ENCODE measurements at places on chromosomes 7 and 10.
A peak's percentile ranks its signal among the peaks of the same experiment; 100 is the strongest.

DNA sequence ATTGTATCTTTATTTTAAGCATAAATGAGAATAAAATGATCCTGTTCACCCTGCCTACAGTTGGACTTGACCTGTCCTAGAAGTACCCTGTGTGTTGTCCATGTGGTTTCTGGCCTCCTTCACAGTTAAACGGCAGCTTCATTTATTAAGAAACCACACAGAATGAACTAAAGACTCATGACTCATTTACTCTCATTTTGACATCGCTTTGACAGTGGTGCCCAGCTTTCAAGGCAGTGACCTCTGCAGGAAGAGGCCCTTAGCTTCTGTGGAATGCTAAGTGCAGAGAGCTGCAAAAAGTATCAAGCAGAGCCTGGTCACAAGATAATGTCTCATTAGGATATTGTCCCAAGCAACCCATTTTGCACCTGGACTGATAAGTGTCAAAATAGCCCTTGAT lies 93.4 kb downstream of the AVL9 start:
- DNase-seq: peak; percentile 1

DNA sequence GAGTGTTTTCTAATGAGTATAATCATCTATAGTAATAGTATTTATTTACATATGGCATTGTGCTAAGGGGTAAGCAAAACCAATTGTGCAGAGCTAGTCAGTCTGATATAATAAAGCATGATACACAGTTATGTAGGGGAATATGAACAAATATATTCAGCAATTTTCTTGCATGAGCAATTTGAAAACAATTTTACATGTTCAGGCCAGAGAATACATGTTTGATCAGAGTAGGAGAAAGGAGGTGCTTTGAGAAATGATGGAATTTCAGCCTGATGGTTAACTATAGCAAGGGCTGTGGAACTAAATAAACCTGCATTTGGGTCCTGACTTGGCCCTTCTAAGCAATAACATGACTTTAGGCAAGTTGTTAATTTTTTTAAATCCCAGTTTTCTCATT lies 214.5 kb downstream of the TWIST1 start:
- DNase-seq: no peak

DNA sequence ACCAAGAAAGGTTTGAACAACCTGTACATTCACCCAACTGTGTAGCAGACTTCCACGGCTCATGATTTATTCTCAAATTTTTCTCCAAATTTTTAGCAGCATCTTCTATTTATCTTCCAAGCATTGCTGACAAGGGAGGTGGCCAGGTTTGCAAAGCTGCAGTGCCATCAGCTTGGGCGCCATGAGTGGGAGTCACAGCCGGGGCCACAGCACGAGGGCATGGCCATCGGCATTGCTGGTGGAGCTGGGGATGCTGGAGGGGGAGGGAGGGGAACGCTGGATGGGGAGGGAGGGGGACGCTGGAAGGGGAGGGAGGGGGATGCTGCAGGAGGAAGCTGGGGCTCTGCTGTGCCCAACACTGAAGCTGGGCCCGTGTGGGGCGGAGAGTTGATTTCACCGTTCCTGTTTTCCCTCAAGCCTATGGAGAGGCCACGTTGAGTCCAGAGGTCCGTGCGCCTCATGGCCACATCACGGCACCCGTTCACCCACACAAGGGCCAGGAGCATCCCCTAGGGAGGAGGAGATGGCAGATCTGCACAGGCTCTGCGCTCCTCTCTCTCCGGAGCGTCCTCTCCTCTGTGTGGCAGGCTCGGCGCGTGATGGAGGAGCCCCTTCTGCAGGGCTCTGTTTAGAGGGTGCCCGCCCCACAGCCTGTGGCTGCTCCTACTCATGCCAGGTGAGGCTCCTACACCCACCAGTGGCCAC lies 520.2 kb downstream of the DNAJB6 start:
- no peak for DNase-seq

DNA sequence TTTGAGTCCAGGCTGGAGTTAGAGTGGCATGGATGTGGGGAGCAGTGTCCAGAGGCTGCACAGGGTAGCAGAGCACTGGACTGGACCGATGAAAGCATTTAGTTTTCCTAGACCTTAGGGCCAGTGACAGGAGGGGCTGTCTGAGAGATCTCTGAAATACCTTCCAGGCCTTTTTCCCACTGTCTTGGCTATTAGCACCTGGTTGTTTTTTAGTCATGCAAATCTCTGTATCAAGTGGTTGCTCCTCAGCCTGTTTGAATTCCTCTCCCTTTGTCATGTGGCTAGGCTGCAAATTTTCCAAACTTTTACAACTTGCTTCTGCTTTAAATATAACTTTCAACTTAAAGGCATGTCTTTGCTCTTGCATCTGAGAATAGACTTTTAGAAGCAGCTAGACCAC lies 504.3 kb upstream of the VSTM2A start:
- no peak for DNase-seq

DNA sequence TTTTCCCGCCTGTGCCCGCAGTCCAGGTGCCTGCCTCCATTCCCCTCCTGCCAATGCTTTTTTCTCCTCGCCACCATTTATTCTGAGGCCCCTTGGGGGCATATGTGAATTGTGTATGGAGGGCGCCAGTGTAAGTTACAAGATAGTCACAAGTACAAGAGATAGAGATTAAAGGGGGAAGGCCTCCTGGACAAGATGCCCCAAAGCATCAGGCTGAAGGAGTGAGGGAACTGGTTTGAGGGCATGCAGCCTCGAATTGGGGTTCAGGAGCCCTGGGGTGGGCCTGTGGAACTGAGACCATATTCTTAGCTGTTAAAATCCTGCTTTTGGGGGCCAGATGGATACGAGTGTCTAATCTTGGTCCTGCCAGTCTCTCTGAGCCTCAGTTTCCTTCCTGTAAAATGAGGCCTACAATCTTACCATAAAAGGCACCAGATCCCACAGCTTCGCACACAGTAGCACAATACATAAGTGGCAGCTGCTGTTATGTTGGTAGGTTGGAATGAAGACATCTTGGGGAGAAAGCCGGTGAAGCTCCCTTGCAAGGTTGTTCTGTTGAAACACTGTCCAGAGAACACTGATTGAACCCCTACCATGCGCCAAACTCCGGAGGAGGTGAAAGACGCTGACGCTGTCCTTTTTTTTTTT lies 545 bp upstream of the COMTD1 start:
- no peak for DNase-seq

- DNase-seq: no peak
Measured at GRCh38 chr7:153389261-153389660, 629.7 kb downstream of the ACTR3B start.

GRCh38 chr10:14837757-14838581 lies at the start of the genes CDNF, HSPA14 and MSANTD7:
CDNF (minus strand) TSS chr10:14838037; CDS start chr10:14837946, 91 bp downstream.
HSPA14 (plus strand) TSS chr10:14838306; CDS start chr10:14838403, 97 bp downstream.
MSANTD7 (plus strand) TSS chr10:14838306; CDS start chr10:14842285, 3,979 bp downstream.
- peak; percentile 99 for DNase-seq

DNA sequence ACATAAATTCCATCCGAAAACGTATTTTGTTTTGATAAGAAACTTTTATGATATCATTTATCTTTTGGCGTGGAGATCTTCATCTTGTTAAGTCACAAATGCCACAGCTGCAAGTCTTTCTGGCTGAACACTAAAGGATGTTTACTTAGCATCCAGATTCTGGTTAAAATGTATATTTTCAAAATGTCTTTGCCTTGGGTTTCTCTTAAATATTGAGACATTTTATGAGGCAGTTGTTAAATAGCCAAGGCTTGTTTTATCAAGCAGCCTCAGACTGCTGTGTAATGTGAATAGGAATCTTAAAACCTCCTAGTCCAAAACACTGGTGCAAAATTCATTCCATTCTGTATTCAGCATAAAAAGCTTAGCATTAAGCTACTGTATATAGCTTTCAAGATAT lies 136.3 kb upstream of the FZD1 start:
- DNase-seq: no peak

DNA sequence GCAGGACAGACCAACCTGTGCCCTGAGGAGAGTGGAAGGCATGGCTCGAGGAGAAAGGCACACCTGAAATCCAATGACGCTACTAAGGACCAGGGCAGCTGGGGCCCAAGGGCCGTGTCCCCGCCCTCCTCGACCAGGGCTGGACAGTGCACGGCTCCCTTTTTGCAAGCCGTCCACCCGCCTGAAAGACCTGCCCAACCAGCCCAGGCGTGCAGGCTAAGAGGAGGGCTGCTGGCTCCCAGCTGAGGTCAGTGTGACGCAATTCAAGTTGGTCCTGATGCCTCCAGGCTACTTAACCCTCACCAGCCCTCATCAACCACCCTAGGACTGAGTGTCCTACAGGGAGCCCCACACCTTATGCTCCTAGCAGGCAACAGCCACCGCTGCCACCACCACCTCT lies 69.3 kb downstream of the DLG5 start:
- no peak for DNase-seq

- DNase-seq: no peak
Measured at GRCh38 chr10:100186253-100187212, 704 bp upstream of the ERLIN1 start.

GRCh38 chr7:106729720-106730385 lies 68.9 kb upstream of the CCDC71L start:
- DNase-seq: no peak

DNA sequence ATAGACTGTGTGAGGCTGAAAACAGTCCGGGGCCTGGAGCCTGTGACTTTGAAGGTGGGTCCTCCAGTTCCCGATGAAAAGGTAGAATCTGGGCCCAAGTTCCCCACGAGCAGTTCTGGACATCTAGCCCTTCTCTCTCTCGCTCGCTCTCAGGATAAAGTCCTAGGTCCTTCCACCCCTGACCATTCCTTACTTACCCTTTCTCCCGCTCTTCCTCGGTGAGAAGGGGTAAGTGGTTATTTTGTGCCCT lies 713 bp downstream of the IMMP2L start:
- DNase-seq: no peak

GRCh38 chr10:114276066-114276465 lies 37.0 kb downstream of the VWA2 start:
- no peak for DNase-seq

- DNase-seq: no peak
Measured at GRCh38 chr7:105325216-105325904, 63.4 kb downstream of the SRPK2 start.

GRCh38 chr7:16697507-16698199 lies 51.7 kb downstream of the BZW2 start:
- DNase-seq: peak; percentile 29

DNA sequence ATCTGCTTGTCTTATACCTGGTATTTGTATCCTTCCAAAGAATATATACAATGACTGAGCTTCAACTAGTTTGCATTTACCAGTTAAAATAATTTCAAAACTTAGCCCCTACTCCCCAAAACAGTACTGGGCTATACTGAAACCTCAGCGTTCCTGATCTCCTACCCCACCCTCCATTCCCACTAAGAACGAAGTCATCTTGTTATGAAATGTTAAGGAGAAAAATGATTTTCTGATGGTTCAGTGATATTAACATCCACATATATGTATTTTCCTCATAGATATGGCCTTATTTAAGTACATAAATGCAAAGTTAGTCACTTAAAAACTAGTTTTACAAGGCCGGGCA lies 28.9 kb upstream of the ANAPC16 start:
- no peak for DNase-seq

- DNase-seq: no peak
Measured at GRCh38 chr10:100826983-100827818, 81.8 kb downstream of the PAX2 start.

DNA sequence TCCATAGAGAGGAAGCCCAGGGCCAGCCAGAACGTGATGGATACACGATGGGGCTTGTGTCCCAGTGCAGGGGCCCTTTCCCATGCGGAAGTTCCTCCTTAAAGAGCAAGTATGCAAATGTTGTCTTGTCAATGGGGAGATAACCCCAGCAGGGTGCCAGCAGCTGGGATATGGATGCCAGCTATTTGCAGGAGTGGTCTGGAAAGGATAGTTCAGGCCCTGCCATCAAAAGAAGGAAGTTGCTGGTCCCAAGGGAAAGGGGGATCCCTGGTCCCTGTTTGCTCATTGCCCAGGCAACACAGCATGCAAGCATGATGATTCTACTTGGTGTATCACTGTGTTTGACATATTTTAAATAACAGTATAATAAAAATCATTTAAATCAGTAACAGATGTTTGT lies 73.1 kb upstream of the HECW1 start:
- DNase-seq: no peak

GRCh38 chr10:93272884-93273675 lies 199.4 kb downstream of the CYP26A1 start:
- no peak for DNase-seq

- DNase-seq: no peak
Measured at GRCh38 chr10:15627617-15628196, 92.0 kb downstream of the ITGA8 start.

DNA sequence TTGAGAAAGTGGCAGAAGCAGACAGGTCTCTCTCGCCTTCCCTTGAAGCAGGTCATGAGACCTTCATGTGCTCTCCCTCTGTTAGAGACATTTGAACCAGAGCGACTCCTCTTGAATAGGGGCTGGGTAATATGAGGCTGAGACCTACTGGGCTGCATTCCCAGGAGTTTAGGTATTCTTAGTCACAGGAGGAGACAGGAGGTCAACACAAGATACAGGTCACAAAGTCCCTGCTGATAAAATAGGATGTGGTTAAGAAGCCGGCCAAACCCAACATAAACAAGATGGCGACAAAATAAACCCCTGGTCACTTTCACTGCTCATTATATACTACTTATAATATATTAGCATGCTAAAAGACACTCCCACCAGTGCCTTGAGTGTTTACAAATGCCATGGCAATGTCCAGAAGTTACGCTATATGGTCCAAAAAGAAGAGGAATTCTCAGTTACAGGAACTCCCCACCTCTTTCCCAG lies 43.5 kb upstream of the MSRB2 start:
- DNase-seq: no peak

GRCh38 chr10:101092881-101093354 lies 31.1 kb downstream of the KAZALD1 start:
- no peak for DNase-seq

GRCh38 chr10:98748298-98748697 lies 301.6 kb upstream of the HPS1 start:
- DNase-seq: peak; percentile 11

GRCh38 chr7:288671-289101 lies 1.3 kb upstream of the FOXL3 start:
- no peak for DNase-seq

GRCh38 chr7:36096460-36097095 lies 56.5 kb upstream of the EEPD1 start:
- DNase-seq: no peak

DNA sequence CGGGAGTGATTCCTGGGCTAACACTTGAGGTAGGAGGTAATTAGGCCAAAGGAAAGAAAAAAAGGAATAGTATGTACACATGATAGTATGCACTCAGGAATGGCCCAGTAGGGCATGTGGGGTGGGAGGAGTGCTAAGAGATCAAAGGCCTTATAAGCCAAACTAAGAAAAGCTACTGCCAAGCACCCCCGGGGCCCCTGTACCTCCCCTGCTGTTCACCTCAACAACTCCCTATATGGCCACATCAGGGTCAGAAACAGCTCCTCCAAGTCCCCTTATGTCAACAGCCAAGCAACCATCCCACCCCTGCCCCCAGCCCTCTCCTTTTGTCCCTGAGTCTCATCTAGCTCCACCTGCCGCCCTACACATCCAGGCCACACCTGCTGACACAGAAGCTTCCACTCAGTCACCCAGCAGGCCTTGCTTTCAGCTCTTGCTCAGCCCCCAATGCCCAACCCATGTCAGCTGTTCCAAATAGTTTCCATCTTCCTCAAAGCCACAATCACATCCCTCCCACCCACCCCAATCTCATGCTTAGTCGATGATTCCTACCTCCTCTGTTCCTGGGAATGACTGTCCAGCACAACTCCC lies 80.2 kb downstream of the SORBS1 start:
- DNase-seq: no peak

- DNase-seq: no peak
Measured at GRCh38 chr10:60853107-60853506, 74.8 kb downstream of the CDK1 start.
